ENCODE measurements at places on chromosomes 5 and 9.

GRCh38 chr5:74408150-74409043 is 232.1 kb downstream of the ENC1 start:
- no peak for DNase-seq

DNA sequence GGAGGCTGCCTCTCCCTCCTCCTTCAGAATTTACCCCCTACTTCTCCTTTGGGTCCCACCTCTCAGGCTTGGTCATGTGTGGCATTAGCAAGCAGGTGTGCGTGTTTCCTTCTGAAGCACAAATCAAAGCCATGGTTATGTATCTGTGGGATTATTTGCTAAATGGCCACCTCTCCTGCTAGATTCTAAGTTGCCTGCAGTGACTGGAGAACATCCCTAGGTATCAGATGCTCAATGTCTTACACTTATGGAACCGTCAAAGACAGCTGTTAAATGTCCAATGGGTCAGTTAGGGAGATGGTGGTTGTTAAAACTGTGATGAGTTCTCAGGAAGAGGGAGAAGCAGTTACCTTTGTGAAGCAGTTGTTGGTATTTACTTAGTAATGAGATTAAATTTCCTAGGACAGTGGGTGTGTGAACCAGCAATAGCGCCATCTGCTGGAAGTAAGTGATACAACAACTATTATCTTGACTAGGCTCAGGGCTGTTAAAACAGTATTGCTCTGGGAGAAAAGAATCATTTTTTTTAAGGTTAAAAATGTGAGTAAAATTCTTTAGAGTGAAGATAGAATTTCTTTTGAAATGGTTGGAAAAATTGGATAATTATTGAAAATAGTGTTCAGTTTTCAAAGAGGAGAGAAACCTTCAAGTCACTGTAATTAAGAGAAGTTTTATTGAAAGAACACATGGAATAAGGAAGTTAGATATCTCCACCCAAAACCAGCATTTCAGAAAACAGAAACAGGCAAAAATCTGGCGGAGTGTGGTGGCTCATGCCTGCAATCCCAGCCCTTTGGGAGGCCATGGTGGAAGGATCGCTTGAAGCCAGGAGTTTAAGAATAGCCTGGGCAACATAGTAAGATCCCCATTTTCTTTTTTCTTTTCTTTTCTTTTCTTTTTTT is 71.3 kb downstream of the TMC1 start:
- DNase-seq, result no peak

DNA sequence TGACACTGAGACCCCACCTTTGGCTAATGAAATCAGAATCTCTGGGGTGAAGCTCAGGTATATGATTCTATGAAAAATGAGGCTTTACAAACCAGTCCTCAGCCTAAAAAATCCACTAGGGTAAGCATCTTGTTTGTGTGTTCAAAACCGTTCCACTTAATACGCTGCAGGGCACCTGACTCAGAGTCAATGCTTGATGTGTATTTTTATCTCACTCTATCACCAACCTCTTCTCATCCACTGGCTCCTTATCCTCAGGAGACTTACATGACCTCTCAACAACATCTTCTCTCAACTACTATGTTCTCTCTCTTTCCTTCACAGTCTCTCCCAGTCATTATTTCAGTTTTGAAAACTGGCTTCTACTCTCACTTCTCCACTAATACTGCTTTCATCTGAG is 153.3 kb upstream of the KCNN2 start:
- no peak for DNase-seq

DNA sequence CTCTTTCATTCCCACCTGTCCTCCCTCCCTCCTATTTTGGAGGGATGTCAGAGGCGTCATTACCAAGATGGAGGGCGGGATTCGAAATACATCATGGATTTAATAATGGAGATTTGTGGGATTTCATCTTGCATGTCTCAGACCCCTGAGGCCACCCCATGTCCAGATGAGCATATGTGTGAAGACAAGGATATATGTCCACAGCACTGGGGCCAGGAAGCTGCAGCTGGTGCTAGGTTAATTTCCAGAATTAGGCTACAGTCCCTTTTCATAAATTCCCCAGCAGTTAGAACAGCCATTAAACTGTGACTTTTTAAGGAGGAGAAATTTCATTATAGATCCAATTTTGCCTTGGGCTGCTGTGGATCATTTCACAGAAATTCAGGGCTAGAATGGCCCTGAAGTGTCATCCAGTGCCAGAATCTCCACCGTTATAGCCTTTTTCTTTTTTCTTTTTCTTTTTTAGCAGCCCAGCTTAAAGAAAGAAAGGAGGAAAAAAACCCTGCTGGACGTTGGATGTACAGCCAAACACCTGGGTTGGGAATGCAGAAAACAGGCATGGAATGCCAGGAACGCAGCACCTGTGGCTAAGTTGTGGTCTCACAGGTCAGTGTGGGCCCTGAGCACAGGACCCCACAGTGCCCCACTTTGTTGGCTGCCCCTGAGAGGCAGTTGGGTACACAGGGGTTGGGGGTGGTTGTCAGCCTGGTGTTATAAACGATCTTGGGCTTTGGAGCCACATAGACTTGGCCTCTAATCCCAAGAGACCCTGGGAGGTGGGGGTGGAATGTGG is 50.2 kb upstream of the CXCL14 start:
- DNase-seq, result no peak

GRCh38 chr9:35136866-35137265 is 21.2 kb upstream of the ATOSB start:
- no peak for DNase-seq

- no peak for DNase-seq
Measured at GRCh38 chr5:67878933-67879332, 336.6 kb upstream of the PIK3R1 start.

GRCh38 chr5:40052808-40053207 is 626.9 kb upstream of the PTGER4 start:
- no peak for DNase-seq

- no peak for DNase-seq
Measured at GRCh38 chr5:119445544-119445943, 6.8 kb upstream of the HSD17B4 start.

DNA sequence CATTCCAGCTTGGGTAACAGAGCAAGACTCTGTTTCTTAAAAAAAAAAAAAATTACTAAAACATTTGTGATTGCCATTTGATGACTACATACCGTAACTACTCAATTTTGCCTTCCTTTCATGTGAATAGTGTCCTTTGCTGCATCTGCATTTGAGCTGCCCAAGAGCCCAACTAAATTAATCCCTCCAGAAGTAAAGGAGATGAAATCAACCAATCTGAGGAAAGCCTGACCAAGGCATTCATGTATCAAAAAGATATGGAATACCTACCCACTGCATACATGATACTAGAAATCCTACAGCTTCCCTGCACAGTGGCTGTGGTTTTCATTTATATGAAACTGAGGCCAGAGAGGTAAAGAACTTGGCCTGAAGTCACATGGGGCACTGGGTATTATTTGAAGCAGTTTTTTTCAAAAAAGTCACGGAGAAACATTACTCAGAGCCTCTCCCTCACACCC is 177.5 kb downstream of the AOPEP start:
- DNase-seq, result no peak

DNA sequence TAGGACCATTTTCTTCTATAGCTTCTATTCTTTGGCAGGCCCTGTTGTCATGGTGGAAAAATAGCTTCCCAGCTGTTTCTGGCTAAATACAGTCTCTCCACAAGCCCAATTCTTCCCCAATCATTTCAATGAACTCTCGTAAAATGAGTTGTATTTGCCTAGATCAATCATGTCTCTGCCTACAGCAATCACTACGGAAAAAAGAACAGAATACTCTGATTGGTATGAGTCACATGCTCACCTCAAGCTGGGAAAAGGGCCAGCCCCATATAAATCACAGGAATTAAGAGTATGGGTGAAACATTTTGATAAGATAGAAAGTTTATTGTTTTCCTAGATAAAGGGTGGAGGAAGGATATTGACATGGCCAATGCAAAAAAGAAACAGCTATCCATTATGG is 711.4 kb downstream of the EFNA5 start:
- DNase-seq, result no peak

DNA sequence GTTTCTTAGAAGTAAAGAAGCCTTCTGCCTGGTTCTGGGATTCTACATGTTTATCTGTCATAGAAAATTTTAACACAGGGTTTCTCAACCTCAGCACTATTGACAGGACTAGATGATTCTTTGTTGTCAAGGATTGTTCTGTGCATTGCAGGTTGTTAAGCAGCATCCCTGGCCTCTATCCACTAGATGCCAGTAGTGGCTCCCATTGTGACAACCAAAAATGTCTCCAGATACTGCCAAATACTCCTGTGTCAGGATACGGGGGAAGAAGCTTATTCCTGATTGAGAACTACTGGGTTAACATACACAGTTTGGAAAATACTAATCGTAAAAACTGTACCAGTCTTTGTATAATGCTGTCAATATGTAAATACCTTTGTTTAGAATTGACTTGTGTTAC is 167.1 kb downstream of the NIPBL start:
- no peak for DNase-seq

DNA sequence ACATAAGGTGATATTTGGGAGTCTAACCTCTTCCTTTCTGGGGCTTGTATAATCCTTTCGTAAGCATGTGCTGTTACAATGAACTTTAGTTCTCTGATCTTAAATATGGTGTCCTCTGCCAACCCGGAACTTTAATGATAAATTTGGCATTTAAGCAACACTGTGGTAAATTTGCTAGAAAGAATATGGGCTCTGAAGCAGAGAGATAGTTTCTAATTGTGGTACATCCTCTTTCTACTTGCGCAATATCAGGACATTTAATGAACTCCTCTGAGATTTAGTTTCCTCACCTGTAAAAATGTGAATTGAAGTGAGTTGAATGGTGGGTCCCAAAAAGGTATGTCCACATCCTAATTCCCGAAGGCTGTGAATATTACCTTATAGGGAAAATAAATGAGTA is 364.7 kb downstream of the CAAP1 start:
- DNase-seq, result no peak

GRCh38 chr9:86546712-86547111 is 192.5 kb upstream of the TUT7 start:
- no peak for DNase-seq

DNA sequence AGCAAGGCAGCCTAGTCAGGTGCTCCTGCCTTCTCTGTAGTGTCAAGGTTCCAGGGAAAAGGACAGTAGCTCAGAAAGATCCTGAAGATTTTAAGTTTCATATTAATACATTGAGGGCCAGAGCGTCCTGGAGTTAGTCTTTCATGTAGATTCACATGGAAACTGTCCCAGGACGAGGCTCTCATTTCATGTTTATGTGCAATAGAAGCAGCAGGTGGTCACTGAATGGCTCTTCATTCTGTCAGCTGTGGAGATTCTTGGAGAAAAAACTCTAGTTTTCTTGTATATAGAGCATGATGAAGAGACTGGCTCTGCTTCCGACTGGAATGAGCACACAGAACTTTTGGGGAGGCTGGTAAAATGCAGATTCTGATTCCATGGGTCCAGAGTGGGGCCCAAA is 54.3 kb downstream of the MEGF10 start:
- DNase-seq, result no peak

DNA sequence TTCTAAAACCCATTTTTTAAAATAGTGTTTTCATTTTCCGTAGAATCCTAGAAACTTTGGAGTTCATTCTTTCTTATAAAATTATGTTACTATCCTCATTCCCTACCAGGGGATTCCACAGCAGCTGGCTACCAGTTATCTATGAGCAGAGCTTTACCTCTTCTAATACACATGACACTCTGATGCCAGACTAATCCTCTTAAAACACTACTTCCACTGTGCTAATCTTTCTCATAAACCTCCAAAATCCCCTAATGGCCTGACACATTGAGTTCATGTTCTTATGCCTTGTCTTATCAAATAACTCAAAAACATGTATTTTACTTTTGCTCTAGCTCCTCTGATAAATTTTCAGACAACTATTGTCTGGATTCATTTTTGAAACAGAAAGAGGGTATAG is 633.6 kb upstream of the FTMT start:
- DNase-seq, result no peak

- no peak for DNase-seq
Measured at GRCh38 chr9:14251154-14252071, 62.5 kb downstream of the NFIB start.

- no peak for DNase-seq
Measured at GRCh38 chr5:132830436-132831094, at the start of gene SHROOM1. Gene SHROOM1, minus strand, starts transcription at chr5:132830647. Its CDS starts 4,507 bp downstream, at chr5:132826140.

DNA sequence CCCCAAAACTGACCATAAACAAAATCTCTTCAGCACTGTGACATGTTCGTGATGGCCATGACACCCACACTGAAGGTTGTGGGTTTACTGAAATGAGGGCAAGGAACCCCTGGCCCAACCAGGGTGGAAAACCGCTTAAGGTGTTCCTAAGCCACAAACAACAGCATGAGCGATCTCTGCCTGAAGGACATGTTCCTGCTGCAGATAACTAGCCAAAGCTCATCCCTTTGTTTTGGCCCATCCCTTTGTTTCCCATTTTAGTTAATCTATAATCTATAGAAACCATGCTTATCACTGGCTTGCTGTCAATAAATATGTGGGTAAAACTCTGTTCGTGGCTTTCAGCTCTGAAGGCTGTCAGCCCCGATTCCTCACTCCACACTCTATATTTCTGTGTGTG is 21.8 kb upstream of the TUT7 start:
- no peak for DNase-seq

DNA sequence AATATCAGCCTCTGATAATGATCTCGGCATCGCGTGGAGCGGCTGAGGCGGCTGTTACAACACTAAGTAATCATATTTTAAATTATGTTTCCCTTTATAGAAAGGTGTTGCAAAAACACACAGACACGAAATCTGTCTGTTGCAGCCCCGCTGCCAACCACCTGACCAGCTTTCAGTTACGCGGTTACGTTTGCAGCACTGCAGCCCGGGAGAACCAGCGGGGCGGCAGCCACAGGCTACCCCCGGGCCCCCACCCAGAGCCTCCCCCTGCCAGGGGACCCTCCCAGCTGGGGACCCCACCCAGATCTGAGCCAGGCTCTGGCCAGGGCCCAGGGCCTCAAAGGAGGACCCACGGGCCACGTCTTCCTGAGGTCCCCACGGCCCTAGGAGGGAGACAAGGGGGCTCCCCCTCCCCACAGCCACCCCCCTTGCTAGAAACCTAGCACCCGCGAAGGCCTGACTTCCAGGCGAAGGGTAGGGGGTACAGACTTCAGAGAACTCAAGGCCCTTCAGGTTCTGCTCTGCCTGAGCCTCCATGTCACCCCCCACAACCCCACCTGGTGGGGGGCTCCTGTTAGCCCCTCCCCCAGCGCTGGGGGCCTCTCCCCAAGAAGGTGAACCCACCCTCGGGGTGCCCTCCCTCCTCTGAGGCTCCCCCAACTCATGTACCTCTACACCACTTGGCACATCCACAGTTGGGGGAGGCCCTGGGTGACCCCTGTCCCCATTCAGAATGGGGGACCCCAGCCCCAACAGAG is 6.0 kb downstream of the NACC2 start:
- no peak for DNase-seq

Measured in stimulated activated CD4-positive, alpha-beta T cell treated with anti-CD3 and anti-CD28 coated beads, Interleukin-1b, Interleukin-23, amount 100 ng/mL, for 1 hour (primary cell).